T-helper 17 cell (primary cell): ENCODE measurements at places on chromosomes 1 and 21.

DNA sequence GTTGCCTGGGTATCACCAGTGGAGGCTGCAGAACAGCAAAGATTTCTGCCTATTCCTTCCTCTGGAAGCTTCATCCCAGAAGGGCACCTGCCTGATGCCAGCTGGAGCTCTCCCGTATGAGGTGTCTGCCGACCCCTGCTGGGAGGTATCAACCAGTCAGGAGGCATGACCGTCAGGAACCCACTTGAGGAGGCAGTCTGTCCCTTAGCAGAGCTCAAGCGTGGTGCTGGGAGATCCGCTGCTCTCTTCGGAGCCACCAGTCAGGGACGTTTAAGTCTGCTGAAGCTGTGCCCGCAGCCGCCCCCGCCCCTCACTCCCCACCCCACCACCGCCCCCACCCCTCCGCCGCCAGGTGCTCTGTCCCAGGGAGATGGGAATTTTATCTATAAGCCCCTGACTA lies 23.1 kb upstream of the HFM1 start:
- no peak for DNase-seq

DNA sequence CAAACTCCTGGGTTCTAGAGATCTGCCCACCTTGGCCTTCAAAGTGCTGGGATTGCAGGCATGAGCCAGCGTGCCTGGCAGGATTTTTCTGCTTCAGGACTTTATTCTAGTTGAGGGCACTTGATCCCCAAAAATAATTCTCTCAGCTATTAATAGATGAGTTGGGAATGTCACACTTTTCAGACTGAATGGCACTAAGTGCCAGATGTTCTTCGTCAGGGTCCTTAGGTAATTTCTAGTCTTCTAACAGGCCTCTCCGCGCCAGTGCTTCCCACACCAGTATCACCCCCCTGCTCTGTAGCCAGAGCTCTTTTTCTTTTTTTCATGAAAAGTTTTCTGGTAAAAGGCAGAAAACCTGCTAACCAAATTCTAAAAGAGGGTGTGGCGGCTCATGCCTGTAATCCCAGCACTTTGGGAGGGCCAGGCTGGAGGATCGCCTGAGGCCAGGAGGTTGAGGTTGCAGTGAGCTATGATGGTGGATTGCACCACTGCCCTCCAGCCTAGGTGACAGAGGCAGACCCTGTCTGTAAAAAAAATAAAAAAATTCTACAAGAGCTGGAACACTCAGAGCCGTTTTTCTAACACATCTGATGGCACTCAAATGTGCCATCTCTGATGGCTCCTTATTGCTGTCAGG lies 6.1 kb upstream of the SARS1 start:
- no peak for DNase-seq

- no peak for DNase-seq
Measured at GRCh38 chr1:172946814-172947507, 103.8 kb downstream of the TNFSF18 start.

DNA sequence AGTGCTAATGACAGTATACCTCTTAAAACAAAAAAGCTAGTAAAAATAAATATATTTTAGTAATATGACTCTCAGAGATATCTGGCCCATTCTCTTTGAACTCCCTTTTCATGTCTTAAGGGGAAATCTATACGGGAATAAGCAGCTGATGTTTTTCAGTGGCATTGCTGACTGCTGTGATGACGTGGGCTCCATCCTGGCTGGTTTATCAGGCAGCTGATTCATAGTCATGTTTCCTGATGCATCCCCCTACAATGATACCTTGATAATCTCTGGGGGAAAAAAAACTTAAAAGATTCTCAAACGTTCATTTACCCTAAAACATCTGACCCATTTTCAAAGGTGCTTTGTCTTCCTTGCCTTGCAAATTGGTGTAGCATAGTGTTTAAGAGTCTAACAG lies 53.8 kb downstream of the ABCA4 start:
- no peak for DNase-seq

- no peak for DNase-seq
Measured at GRCh38 chr1:43368646-43369020, 822 bp upstream of the ELOVL1 start.

GRCh38 chr1:181514298-181515290 lies 31.3 kb downstream of the CACNA1E start:
- no peak for DNase-seq
